HEK293T (cell line): ENCODE measurements at places on chromosomes 16 and 17.

GRCh38 chr16:57627184-57627871, 1.1 kb upstream of the ADGRG1 start:
- DNase-seq: no peak

GRCh38 chr16:17396762-17397498, 73.8 kb downstream of the XYLT1 start:
- peak; percentile 27 for DNase-seq

- no peak for DNase-seq
These were observed 809 bp downstream of the C16orf90 start for GRCh38 chr16:3494386-3494973.

DNA sequence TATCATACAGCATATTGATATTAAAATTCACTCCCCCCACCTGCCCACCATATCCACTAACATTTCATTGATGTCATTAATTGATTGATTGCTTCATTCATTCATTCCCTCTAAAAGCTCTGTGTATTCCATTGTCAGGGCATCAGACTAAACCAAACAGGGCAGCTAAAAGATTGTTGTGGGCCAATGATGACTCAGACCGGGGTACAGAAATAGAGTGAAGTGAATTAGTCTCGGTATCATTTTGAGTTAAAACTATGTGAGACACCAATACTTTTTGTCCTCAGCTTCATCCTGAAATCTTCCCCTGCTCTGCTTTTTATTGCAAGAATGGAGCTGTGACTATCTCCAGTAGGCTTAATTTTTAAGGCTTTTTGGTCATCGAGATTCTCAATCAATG, 868.3 kb downstream of the CDH11 start:
- DNase-seq: no peak
